Ascending aorta (tissue), 2 donors: ENCODE measurements at places on chromosomes 11 and 22.
A peak's percentile ranks its signal among the peaks of the same experiment; 100 is the strongest.

DNA sequence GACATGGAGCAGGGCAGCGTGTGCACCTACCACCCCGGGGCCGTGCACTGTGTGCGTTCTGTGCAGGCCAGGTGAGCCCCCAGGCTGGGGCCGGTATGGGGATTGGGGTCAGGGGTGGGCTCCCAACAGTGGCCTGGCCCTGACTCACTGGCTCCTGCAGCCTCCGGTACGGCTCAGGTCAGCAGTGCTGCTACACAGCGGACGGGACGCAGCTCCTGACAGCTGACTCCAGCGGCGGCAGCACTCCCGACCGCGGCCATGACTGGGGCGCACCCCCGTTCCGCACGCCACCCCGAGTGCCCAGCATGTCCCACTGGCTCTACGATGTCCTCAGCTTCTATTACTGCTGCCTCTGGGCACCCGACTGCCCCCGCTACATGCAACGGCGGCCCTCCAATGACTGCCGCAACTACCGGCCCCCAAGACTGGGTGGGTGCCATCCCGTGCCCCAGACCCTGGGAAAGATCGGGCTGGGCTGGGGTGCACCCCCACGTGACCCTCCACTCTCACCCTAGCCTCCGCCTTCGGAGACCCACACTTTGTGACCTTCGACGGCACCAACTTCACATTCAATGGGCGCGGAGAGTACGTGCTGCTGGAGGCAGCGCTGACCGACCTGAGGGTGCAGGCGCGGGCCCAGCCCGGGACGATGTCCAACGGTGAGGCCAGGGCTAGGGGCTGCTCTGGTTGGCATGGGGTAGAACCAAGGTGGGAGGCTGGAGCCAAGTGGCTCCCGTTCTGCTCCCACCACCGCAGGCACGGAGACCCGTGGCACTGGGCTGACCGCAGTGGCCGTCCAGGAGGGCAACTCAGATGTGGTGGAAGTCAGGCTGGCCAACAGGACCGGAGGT lies 4.4 kb downstream of the SUSD2 start:
- H3K4me3 ChIP-seq: no peak overlapping the region
- H3K27ac ChIP-seq: no peak overlapping the region
- no peak for DNase-seq
- H3K4me1 ChIP-seq: peaks cover 45% of the 10 kb centered on the region

GRCh38 chr22:44215287-44215686 lies 34.6 kb downstream of the PARVG start:
- no peak overlapping the region for H3K27ac ChIP-seq
- no peak overlapping the region for H3K4me3 ChIP-seq
- peaks cover 22% of the 10 kb centered on the region for H3K4me1 ChIP-seq

GRCh38 chr22:42371099-42371498 lies 61.1 kb downstream of the NFAM1 start:
- no peaks in the 10 kb centered on the region for H3K27me3 ChIP-seq
- peaks cover 20% of the 10 kb centered on the region for H3K4me1 ChIP-seq
- no peak overlapping the region for H3K27ac ChIP-seq

GRCh38 chr22:42960531-42961399 lies 54.2 kb downstream of the PACSIN2 start:
- H3K27ac ChIP-seq: peak overlapping the region; percentile 1
- no peak for DNase-seq
- no peaks in the 10 kb centered on the region for H3K27me3 ChIP-seq
- H3K4me3 ChIP-seq: no peak overlapping the region
- H3K36me3 ChIP-seq: no peaks in the 10 kb centered on the region

- no peak overlapping the region for H3K4me3 ChIP-seq
- no peaks in the 10 kb centered on the region for H3K36me3 ChIP-seq
- H3K27me3 ChIP-seq: peaks cover 14% of the 10 kb centered on the region
- no peak for DNase-seq
- no peak overlapping the region for H3K27ac ChIP-seq
These were observed 4.9 kb downstream of the PNPLA3 start for GRCh38 chr22:43928468-43928867.

GRCh38 chr11:121236115-121237001 lies 56.2 kb upstream of the SC5D start:
- H3K4me3 ChIP-seq: no peak overlapping the region
- no peaks in the 10 kb centered on the region for H3K4me1 ChIP-seq
- no peak for DNase-seq
- no peaks in the 10 kb centered on the region for H3K27me3 ChIP-seq
- no peak overlapping the region for H3K27ac ChIP-seq

GRCh38 chr11:20444535-20444934 lies 57.0 kb downstream of the PRMT3 start:
- DNase-seq: no peak
- no peaks in the 10 kb centered on the region for H3K27me3 ChIP-seq
- H3K4me3 ChIP-seq: no peak overlapping the region
- no peak overlapping the region for H3K27ac ChIP-seq
- no peaks in the 10 kb centered on the region for H3K4me1 ChIP-seq

DNA sequence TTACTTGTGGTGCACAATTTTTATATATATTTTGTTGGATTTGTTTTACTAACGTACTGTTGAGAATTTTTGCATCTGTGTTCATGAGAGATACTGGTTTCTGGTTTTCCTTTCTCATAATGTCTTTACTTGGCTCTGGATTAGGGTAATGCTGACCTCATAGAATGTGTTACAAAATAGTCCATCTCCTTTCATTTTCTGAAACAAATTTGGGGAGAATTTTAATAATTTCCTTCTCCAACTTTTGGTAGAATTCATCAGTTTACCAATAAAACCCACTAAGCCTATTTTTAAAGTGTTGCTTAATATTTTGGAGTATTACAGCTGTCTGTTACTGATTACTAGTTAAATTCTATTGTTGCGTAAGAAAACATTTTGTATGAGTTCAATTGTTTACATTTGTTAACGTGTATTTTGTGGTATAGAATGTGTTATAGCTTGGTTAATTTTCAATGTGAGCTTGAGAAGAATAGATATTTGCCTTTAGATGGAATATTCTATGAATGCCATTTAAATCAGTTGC lies 11.5 kb downstream of the TRIM22 start:
- H3K27me3 ChIP-seq: no peaks in the 10 kb centered on the region
- H3K27ac ChIP-seq: no peak overlapping the region

DNA sequence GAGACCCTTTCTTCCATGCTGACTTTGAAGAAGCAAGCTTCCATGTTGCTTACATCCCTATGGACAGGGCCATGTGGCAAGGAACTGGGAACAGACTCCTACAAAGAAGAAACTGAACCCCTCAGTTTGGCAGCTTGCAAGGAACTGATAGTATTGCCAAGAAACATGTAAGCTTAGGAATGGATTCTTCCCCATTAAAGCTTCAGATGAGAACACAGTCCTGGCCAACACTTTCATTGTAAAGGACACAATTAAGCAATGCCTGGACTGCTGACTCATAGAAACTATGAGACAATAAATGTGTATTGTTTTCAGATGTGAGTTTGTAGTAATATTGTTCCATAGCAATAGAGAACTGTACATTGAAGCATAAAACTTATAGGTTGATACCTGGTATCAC lies 82.4 kb downstream of the AASDHPPT start:
- no peak for DNase-seq
- H3K4me1 ChIP-seq: no peaks in the 10 kb centered on the region
- H3K27me3 ChIP-seq: no peaks in the 10 kb centered on the region
- H3K4me3 ChIP-seq: no peak overlapping the region
- H3K27ac ChIP-seq: no peak overlapping the region

GRCh38 chr11:66240781-66241136 lies 27.7 kb upstream of the RAB1B start:
- H3K27me3 ChIP-seq: no peaks in the 10 kb centered on the region
- no peak overlapping the region for H3K4me3 ChIP-seq
- no peak for DNase-seq
- peaks cover 85% of the 10 kb centered on the region for H3K36me3 ChIP-seq

GRCh38 chr11:125626288-125626950 lies 1.5 kb downstream of the CHEK1 start:
- peak overlapping the region; percentile 88 for H3K27ac ChIP-seq
- no peaks in the 10 kb centered on the region for H3K27me3 ChIP-seq
- peak overlapping the region; percentile 68 for H3K4me3 ChIP-seq
- H3K36me3 ChIP-seq: no peaks in the 10 kb centered on the region
- no peaks in the 10 kb centered on the region for H3K4me1 ChIP-seq

GRCh38 chr22:40055143-40055883 lies 60.6 kb downstream of the FAM83F start:
- no peak overlapping the region for H3K4me3 ChIP-seq
- H3K27ac ChIP-seq: no peak overlapping the region
- DNase-seq: no peak
- no peaks in the 10 kb centered on the region for H3K27me3 ChIP-seq

DNA sequence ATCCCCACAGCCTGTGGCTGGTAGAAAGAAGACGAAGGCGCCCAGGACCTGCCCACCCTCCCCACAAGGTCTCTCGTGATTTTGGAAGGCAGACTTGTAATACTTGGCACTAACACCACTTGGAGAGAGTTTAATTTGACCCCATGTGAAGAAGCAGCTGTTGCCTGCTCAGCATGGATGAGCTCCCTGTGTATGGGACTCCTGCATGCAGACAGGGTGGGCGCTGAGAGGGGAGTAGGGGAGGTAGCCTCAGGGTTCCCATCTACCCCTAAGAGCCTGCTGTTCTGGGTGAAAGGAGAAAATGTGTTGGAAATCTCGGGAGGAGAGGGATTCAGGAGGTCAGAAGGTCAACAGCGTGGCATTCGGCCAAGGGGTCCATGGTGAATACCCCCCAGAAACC lies 625.9 kb downstream of the TBC1D22A start:
- H3K27me3 ChIP-seq: no peaks in the 10 kb centered on the region
- H3K4me1 ChIP-seq: no peaks in the 10 kb centered on the region
- no peak overlapping the region for H3K4me3 ChIP-seq
- H3K36me3 ChIP-seq: no peaks in the 10 kb centered on the region
- DNase-seq: no peak
- H3K27ac ChIP-seq: no peak overlapping the region

GRCh38 chr11:76588455-76589325 lies 81.9 kb downstream of the LRRC32 start:
- DNase-seq: peak; percentile 36
- peak overlapping the region; percentile 64 for H3K27ac ChIP-seq
- H3K4me3 ChIP-seq: no peak overlapping the region
- no peaks in the 10 kb centered on the region for H3K27me3 ChIP-seq

DNA sequence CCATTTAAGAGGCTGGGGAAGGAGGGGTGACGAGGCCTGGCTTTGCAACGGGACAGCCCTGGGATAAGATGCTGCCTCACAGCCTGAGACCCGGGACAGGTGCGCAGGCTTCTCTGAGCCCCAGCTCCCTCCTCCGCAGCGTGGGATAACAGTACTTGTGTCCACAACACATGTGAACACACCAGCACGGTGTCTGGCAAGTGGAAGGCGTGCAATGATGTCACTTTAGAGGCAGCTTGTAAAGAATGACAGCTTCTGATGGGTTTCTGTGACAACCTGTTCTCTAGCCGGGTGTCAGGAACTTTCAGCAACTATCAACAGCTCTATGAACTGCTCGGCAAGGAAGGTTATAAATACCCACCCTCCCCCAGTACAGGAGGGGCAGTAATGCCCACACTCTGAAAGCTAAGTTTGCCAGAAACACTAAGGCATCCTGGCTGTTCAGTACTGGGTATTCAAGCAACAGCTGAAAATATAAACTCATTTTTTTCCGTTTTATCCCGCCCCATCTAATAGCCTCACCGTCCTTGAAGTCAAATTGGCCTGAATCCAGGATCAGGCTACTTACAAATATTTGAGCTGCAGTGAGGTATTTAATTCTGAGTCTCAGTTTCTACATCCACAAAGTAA lies 59.7 kb downstream of the MYH9 start:
- peaks cover 77% of the 10 kb centered on the region for H3K4me1 ChIP-seq
- DNase-seq: peak; percentile 91
- peaks cover 36% of the 10 kb centered on the region for H3K36me3 ChIP-seq
- H3K4me3 ChIP-seq: peak overlapping the region; percentile 40
- H3K27me3 ChIP-seq: no peaks in the 10 kb centered on the region
- H3K27ac ChIP-seq: peak overlapping the region; percentile 99

DNA sequence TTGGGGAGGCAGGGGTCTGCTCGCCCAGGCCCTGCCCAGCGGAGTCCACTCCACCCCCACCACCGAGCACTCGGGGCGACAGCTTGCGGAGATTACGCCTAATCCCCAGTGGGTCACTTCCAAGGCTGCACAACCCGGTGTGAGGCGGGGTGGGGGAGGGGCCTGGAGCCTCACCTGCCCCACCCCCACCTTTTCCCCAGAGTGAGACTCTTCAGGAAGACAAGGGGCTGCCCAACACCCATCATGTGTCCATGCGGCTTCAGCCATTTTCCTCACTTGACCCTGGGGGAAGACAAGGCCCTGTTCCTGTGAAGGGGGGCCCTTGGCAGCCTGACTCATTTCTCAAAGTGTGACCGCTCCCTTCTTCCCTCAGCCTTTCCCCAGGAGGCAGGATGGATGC lies 12.5 kb downstream of the SYNGR1 start:
- no peak overlapping the region for H3K27ac ChIP-seq
- no peak overlapping the region for H3K4me3 ChIP-seq
- no peaks in the 10 kb centered on the region for H3K36me3 ChIP-seq
- no peak for DNase-seq
- H3K27me3 ChIP-seq: no peaks in the 10 kb centered on the region
- H3K4me1 ChIP-seq: no peaks in the 10 kb centered on the region

DNA sequence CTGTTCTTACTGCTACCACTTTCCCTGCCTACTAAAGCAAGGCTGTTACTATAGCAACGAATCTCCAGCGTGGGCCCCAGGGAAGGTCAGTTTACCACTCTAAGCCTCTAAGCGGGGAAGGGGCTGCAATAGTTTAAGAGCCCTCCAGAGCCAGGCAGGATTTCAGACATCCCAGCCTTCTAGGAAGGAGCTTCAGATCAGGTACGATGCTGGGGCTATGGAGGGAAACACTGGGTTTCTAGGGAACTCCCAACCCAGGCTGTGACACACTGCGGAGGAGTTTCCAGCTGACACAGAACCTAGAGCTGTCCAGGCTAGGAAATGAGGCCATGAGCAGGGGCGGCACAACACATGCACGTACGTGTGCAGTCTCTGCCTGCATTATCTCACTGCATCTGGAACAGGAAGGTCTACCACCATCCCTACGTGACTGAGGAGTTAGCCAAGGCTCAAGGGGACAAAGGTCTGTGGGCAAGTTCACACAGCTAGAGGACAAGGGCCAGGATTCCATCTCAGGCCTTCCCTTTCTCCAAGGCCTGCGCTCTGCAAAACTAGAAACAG lies 20.4 kb downstream of the HPS4 start:
- no peak overlapping the region for H3K27ac ChIP-seq
- DNase-seq: no peak
- peaks cover 73% of the 10 kb centered on the region for H3K36me3 ChIP-seq
- no peak overlapping the region for H3K4me3 ChIP-seq
- H3K27me3 ChIP-seq: no peaks in the 10 kb centered on the region
- no peaks in the 10 kb centered on the region for H3K4me1 ChIP-seq
